ENCODE measurements at places on chromosomes 2 and 18.

GRCh38 chr2:121529439-121530211 lies 1.1 kb upstream of the RNU4ATAC start:
- DNase-seq = no peak

- no peak for DNase-seq
Observed at GRCh38 chr2:65549257-65549627, 116.8 kb upstream of the SPRED2 start.

DNA sequence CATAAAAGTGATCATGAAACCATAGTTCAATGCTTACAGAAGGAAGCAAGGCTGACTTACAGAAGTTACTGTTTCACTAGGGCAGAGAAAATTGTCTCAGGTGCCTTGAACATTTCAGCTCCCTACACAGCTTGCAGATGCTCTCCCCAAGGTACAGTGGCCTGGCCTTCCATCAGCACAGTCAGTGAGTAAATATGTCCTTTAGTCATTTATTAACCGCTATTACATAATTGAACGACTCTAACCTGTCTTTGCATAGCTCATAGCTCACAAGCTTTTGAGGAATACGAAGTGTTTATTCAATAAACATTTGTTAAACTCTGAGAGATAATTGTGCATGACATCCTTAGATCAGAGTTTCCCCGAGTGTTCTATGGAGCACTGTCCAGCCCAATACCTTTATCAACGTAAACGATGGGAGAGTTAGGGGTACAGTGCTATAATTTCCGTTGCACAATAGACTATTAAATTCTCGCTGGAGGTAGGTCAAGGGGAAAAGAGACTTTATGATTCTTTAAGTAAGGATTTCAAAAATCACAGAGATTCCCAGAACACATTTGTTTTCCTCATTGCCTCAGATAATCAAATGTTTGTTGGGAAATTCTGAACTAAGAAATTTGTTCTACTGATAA lies 677.8 kb downstream of the TSN start:
- DNase-seq = no peak

DNA sequence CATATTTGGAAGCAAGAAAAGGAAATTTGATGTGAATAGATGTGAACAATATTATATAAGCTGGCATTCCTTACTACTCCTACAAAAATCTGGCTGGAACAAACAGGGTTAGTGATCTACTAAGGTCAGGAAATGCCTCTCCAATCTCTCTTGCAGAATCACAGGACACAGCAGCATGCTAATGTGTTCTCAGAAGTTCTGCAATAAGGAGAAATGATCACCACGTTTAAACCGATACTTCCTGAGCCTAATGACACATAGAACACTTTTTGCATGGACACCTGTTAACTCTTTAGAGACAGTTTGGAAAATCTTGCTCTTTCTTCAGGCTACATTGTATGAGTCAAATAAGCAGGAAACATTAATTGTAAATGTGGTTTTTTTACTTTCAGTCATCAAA lies 89.6 kb upstream of the MAP3K20 start:
- DNase-seq = no peak

DNA sequence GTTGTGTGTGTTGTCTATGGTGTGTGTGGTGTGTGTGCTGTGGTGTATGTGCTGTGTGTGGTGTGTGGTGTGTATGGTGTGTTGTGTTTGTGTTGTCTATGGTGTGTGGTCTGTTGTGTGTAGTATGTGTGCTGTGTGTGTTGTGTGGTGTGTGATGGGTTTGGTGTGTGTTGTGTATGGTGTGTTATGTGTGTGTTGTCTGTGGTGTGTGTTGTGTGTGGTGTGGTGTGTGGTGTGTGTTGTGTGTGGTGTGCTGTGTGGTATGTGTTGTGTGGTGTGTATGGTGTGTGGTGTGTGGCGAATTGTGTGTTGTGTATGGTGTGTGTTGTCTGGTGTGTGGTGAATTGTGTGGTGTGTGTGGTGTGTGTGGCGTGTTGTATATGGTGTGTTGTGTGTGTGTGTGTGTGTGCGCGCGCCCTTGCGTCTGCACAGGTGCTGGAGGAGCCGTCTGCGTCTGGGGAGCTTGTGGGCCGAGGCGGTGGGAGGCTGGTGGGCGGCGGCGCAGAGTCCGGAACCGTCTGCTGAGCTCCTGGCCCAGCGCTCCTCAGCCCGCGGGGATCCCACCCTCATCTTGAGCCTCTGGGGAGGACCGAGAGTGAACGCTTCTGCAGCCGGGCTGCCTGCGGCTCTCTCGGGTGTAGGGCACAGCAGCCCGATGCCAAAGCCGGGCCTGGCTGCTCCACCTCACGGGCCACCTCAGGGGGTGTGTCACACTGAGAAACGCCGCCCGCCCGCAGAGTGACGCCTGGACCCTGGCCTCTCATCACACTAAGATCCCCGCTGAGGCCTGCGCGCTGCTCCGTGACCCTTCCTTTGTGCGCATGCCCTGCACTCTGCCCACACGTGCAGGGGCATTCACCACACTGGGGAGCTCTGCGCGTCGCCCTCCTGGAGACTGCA lies 8.8 kb upstream of the ADI1 start:
- no peak for DNase-seq

GRCh38 chr18:61553045-61553659 lies 219.9 kb downstream of the CDH20 start:
- DNase-seq = no peak

DNA sequence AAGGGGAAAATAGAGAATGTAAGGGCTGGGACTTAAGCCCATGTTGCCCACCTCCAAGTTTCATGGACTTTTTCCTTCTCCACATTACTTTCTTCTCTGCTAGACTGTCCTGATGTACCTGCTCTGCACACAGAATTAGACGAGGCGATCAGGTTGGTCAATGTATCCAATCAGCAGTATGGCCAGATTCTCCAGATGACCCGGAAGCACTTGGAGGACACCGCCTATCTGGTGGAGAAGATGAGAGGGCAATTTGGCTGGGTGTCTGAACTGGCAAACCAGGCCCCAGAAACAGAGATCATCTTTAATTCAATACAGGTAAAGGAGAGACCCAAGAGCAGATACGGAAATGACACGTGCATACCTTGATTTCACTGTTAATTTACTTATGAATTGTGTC lies 16.2 kb upstream of the TYMS start:
- no peak for DNase-seq

DNA sequence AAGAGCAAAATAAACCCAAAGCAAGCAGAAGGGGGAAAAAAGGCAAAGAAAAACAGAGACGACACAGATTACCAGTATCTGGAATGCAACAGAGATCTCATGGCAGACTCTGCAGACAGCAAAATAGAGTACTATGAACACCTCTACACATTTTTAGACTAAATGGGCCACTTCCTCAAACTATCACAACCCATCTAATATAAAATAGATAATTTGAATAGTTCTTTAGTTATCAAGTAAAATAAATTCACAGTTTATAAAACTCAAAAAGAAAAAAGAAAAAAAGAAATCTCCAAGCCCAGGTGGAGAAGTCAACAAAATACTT lies 16.6 kb downstream of the SESTD1 start:
- DNase-seq = no peak

DNA sequence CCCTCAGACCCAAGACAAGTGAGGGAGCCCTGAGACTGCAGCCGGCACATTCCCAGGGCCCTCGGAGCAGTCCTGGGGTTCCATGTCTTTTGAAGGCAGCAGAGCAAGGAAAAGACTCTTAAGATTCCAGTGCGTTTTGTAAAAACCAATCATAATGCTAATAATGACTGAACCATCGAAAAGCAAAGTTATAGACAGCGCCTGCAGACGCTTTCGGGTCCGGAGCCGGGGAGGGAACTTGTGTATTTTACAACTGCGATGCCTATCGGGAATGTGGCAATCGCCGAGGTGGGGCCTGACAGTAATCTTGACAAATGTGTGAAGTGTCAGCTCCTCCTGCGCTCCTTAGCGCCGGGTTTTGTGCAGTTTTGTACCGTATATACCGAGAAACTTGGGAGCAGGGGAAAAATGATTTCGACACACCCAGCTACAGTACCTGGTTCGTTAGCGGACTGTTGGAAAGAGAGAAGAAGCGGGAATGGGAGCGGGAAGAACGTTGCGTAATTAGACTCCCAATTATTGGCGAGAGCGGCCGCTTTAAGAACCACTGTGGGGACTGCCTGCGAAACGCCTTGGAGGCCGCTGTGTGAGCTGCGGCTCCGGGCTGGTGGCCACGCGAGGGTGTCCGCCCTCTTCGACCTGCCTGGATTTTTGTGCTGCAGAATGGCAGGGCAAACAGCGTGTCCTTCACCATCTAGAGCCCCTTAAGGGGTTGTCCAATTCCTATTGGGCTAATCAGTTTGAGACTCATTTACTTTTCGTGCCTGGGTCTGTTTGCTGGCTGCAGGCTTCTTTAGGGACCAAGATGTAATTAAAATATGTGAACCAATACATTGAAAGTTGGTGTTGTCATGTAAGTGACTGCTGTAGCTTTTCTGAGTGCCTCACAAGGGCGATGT lies 2.4 kb downstream of the EPAS1 start:
- no peak for DNase-seq

- no peak for DNase-seq
Observed at GRCh38 chr2:148430101-148430500, 214.4 kb upstream of the EPC2 start.

GRCh38 chr18:22676423-22676822 lies 256.7 kb upstream of the RBBP8 start:
- DNase-seq = no peak

DNA sequence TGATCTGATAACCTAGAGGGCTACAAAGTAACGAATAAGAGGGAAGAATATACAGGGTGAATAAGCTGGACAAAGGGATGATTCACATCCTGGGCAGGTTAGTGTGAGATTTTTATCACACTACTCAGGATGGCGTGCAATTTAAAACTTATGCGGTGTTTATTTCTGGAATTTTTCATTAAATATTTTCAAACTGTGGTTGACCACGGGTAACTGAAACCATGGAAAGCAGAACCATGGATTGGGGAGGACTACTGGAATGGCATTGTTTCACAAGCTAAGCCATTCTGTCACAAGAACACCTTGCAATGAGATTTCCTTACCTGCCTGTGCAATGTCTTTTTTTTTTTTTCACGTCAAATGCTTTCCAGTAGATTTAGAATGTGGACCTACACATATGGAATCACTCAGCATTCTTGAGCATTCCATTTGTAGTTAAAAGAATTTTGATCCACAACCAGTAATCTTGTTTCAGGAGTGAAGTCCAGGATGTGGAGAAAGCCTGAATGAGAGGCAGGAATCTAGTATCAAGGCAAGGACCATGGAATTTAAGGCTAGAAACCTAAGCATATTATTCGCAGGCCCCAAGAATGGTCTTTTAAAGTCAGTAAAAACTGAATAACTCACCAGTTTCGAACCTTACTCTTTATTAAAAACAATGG lies 8.0 kb upstream of the CDK15 start:
- DNase-seq = no peak
